SHP77 (cell line): ENCODE measurements at places on chromosomes 5 and 9.

DNA sequence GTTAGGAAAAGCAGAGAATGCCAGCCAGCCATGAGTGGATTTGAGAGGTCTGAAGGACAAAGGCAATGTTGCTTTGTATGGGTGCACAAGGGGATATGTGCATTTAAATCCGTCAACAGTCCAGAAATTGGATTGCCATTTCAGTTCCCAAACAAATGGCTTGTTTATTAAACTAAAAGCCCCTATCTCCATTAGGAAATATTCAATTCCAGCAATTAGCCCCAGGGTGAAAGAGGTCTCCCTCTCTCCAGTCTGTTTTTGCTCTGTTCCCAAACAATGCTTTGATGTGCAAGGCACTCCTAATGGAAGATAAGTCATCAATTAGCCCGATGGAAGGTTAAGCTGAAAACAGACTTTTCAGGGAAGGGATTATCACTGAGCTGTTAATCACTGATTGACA lies 101.3 kb downstream of the C9orf152 start:
- no peak for DNase-seq

DNA sequence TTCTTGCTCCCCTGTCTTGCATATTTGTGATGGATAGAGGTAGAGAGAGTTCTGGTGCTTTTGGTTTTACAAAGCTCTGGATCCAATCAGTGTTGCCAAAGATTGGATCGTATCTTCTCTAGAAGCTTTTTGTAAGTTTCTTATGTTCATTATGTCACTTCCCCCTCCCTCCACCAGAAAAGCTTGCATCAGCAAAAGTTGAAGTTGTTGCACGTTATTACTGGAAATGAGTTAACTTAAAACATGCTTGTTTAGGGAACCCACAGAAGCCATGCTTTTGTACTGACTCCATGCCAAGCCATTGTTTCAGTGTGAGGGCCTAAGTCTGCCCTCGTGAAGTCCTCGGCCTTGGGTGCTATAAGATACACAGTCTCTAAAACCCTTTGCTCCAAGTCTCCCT lies 186.5 kb downstream of the ERCC6L2 start:
- no peak for DNase-seq

- no peak for DNase-seq
Observed at GRCh38 chr9:105963343-105964099, 269.2 kb downstream of the TMEM38B start.

DNA sequence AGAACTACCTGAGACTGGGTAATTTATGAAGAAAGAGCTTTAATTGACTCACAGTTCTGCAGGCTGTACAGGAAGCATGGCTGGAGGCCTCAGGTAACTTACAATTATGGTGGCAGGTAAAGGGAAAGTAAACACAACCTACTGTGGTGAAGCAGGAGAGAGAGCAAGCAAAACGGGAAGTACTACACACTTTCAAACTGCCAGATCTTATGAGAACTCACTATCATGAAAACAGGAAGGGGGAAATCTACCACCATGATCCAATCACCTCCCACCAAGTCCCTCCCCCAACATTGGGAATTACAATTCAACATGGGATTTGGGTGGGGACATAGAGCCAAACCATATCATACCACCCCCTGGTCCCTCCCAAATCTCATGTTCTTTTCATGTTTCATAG lies 58.7 kb upstream of the GPR151 start:
- no peak for DNase-seq

DNA sequence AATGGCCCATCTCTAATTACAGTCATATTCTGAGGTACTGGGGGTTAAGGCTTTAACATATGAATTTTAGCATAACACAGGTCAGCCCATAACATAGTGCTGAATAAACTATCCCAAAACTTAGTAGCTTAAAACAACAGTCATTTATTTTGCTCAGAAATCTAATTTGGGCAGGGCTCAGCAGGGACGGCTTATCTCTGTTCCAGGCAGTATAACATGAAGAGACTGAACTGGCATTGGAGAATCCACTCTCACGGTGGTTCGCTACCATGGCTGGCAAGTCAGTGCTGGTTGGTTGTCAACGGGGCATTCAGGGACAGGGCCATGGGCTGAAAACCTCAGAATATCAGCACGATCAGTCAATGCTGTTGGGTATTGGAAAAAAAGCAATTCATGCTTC lies 520.8 kb upstream of the DAP start:
- DNase-seq = no peak

DNA sequence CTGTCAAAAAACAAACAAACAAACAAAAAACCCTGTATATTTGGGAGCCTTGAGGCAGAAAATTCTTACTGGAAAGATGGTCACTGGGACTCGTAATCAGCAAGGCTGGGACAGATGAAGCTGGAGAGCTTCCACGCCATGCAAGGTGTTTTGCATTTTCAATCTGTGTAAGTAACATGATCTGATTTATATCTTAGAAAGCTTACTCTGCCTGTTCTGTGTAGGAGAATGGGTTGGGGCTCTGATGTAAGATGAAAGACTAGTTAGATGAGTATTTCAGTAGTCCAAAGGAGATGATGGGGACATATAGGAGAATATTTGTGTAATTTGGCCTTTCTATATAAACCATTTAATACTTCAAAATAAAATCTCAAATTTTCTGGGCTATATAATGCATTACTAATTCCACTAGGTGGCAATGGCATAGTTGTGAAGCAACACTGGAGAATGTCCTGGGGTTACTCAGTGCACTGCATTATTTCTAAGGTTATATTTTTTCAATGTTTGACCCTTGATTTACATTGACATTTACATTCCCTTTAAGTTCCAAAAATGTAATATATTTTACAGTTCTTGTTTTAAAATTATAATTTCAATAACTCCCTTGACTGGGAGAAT lies 21.9 kb upstream of the FSD1L start:
- DNase-seq = no peak

DNA sequence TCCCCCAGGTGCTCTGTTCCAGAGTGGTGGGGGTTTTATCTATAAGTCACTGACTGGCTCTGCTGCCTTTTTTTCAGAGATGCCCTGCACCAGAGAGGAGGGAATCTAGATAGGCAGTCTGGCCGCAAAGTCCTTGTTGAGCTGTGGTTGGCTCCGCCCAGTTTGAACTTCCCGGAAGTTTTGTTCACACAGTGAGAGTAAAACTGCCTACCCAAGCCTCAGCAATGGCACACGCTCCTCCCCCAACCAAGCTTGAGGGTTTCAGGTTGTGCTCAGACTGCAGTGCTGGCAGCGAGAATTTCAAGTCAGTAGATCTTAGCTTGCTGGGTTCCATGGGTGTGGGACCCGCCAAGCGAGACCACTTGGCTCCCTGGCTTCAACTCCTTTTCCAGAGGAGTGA lies 1428.6 kb downstream of the MAT2B start:
- no peak for DNase-seq

GRCh38 chr9:76654051-76654461 lies 110.2 kb upstream of the PCA3 start:
- no peak for DNase-seq

GRCh38 chr5:124741711-124742496 lies 4.5 kb downstream of the ZNF608 start:
- DNase-seq = no peak

DNA sequence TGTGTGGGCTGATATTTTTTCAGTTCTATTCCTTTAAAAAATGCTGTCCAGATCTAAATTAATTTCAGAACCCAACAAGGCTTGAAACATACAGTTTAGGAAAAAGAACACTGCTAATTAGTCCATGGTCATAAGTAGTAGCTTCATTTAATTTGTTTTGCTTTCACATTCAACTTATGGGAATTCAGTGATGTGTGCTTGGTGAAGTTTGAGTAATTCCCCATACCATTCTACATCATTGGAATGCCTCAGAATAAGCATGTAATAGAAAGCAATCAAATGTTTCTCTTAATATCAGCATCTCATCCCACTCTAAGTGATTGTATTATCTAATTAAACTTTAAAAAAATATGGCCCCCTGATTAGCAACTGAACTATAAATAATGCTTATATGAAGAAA lies 2.7 kb downstream of the CNTLN start:
- DNase-seq = no peak

- no peak for DNase-seq
Observed at GRCh38 chr5:113081881-113082546, 105.4 kb downstream of the DCP2 start.

GRCh38 chr9:91560301-91560700 lies 136.7 kb upstream of the NFIL3 start:
- no peak for DNase-seq

GRCh38 chr5:175461370-175461769 lies 17.0 kb upstream of the SFXN1 start:
- DNase-seq = no peak

- no peak for DNase-seq
Observed at GRCh38 chr5:68304421-68305052, 89.0 kb downstream of the PIK3R1 start.
